PC-3 (cell line): ENCODE measurements at places on chromosomes 16 and 17.

DNA sequence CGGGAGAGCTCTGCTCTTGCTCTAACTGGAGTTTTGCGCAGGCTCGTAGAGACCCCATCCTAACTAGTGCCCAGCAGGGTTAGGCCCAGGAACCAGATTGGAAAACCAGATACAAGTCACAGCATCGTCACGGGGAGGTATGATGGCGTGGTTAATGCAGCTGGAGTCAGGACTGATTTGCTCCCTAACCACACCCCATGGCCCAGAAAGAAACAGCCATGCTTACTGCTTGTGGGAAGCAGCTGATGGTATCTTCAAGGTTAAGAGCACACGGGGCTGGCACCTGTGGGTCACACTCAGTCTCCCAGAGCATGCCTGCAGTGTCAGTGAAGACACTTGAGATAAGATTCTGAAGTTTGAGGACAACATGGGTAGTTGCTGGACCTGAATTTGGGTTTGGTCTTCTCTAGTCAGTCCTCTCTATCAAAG, 60.2 kb downstream of the WIPI1 start:
- no peak for DNase-seq

- DNase-seq = no peak
These were observed 4.6 kb downstream of the PPM1E start for GRCh38 chr17:58760248-58760647.

DNA sequence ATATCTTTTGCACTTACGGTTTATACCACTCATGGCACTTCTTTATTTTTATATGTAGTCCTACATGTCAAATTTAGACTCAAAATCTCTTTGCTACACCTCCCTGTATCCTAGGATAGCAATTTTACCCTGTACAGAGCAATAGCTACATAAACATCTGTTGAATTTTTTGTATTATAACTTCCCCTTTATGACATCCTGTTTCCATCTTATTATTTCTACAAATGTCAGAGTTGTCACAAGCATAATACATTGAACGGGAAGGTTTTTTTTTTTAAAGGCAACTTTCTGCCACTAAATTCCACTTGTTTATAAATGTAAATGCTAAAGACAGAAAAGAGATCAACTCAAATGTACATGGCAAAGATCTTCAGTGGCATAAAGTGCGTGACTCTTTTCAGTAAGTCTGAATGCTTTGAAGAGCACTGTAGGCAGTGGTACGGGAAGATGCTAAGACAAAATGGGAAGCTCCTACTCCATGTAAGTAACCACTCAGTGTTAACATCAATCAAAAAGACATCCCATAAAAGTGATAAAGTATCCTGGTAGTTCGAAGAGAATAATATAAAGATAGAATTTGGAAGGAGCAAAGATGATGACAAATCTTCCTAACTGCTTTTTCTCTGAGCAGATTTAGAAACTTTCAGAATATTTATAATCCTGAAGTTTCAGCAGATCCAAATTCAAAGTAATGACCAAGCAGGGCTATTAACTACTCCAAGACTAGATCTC, 26.8 kb downstream of the GNA13 start:
- DNase-seq = no peak

DNA sequence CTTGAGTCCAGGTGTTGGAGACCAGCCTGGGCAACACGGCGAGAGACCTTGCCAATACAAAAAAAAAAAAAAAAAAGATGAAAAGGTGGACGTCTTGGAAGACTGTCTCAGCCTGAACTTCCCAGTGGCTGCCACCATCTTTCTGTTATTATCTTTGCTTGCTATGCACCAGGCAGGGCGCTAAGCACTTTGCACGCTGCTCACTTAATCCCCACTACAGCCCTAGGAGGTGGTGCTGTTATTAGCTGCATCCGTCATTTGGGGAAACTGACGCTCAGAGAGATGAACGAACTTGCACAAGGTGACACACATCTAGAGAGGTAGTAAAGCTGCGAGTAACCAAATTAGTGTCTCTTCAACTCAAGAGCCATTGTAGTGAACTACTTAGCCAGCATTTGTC, 708 bp upstream of the CPPED1 start:
- DNase-seq = no peak

- DNase-seq = no peak
These were observed 46.6 kb upstream of the RPL38 start for GRCh38 chr17:74156878-74157277.

DNA sequence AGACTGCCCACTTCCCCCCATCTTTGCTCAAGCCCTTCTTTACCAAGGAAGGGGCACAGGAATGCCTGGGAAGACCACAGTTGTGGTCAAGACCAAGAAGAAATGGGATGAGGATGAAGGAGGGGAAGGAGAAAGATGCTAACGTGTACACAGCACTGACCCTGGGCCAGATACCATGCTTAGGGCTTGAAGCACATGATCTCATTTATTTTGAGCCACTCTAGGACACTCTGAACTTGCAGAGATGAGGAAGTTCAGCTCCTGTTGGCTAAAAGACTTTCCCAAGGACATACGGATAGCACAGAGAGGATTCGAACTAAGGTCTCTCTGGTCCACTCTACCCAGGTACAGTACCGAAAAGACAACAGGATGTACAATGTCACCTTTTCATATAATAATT, 42.6 kb downstream of the PIK3R5 start:
- no peak for DNase-seq

DNA sequence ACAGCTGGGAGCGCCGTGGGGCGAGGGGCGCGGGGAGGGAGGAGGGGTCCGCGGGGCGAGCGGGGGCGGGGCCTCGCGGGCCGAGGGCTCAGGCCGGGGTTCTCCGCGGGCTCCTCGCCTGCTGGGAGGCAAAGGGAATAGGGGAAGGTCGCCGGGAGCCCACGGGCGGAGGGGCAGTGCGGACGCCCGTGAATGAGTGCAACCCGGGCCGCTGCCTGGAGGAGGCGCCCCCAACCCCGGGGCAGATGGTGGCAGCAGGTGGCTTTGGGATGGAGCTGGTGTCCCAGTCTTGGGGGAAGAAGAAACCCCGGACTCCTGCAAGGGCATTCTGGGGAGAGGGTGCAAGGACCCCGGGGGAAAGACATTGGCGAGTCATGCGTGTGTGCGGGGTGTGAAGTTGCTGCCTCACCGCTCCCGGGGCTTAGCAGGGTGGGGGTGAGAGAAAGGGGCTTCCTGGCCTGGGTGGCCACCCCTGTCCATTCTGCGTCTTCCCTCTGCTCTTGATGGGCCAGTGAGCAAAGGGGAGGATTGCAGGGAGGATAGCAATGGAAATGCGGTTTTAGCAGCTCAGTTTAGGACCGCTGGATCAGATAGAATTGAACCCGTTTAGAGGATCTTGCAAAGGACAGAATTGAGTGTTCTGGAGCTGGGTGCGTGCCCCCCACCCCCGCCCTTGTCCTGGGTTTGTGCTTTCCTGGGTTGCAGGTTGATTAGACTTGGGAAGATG, 526 bp downstream of the KIAA0513 start:
- DNase-seq = no peak

- peak; percentile 53 for DNase-seq
These were observed 80.5 kb downstream of the MYH13 start for GRCh38 chr17:10292057-10292937.

GRCh38 chr16:13021996-13022395, 120.6 kb downstream of the SHISA9 start:
- peak; percentile 43 for DNase-seq

DNA sequence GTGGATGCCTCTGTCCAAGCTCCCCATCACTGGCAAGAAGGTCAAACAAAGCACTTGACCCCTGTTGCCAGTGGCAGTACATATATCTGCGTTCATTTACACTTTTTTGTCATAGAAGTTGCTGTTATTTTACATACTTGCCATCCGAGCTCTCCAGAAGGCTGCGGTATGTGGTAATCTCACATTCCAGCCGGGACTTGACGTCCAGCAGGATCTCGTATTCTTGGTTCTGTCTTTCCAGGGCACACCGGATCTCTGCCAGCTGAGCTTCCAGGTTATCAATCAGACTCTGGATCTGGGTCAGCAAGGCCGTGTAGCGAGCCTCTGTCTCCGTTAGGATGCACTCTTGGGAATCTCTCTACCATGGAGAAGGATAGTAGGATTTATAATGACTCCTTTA, 6.6 kb downstream of the KRT39 start:
- no peak for DNase-seq

- DNase-seq = no peak
These were observed 8.3 kb upstream of the NLRC5 start for GRCh38 chr16:56980792-56981724.
